Memory B cell (primary cell): ENCODE measurements at places on chromosomes 3 and 15.

DNA sequence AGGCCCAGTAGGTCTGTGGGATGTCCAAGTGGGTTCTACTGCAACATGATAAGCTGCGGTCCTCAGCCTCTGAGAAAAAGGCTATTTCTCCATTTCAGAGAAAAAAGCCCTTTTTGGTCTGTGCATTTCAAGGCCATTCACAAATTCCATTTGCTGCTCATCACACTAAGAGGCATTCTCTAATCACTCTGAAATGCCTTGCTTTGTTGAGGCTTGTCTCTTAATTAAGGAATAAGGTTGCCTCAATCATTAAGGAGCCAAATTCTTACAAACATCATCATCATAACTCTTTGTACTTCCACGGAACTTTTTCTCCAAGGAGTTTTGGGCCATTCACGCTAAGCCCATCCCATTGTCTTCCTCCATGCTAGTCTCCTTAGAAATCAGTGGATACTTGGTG lies 74.4 kb downstream of the BOC start:
- no peak overlapping the region for H3K27ac ChIP-seq
- H3K27me3 ChIP-seq, result no peaks in the 10 kb centered on the region
- H3K36me3 ChIP-seq, result no peaks in the 10 kb centered on the region
- H3K4me1 ChIP-seq, result no peaks in the 10 kb centered on the region

DNA sequence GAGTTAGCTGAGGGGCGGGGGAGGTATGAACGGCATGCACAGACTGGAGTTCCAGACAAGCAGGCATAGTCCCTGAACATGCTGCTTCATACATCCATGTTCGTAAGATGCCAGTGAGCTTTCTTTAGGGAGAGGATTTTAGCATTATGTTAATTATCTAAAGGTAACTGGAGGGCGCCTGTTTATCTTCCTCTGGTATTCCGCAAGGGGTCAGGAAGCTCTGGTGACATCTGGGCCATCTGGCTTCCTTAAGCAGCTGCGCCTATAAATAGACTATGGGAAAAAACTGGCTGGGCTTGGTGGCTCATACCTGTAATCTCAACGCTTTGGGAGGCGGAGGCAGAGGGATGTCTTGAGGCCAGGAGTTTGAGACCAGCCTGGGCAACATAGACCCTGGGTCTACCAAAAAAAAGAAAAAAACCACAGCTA lies 1.5 kb upstream of the FBXO22 start:
- peak overlapping the region; percentile 68 for H3K4me3 ChIP-seq
- peak overlapping the region; percentile 18 for H3K27ac ChIP-seq
- no peak for DNase-seq
- peaks cover 8% of the 10 kb centered on the region for H3K4me1 ChIP-seq

- H3K36me3 ChIP-seq, result peaks cover 15% of the 10 kb centered on the region
- H3K4me3 ChIP-seq, result no peak overlapping the region
- H3K27me3 ChIP-seq, result no peaks in the 10 kb centered on the region
- peaks cover 57% of the 10 kb centered on the region for H3K4me1 ChIP-seq
- peak overlapping the region; percentile 36 for H3K27ac ChIP-seq
Observed at GRCh38 chr3:15309662-15310335, 22.6 kb downstream of the SH3BP5 start.

GRCh38 chr15:43095708-43096347 lies 10.0 kb downstream of the UBR1 start:
- H3K27ac ChIP-seq, result no peak overlapping the region
- no peak overlapping the region for H3K4me3 ChIP-seq
- peaks cover 21% of the 10 kb centered on the region for H3K36me3 ChIP-seq
- peaks cover 26% of the 10 kb centered on the region for H3K4me1 ChIP-seq
- no peaks in the 10 kb centered on the region for H3K27me3 ChIP-seq

DNA sequence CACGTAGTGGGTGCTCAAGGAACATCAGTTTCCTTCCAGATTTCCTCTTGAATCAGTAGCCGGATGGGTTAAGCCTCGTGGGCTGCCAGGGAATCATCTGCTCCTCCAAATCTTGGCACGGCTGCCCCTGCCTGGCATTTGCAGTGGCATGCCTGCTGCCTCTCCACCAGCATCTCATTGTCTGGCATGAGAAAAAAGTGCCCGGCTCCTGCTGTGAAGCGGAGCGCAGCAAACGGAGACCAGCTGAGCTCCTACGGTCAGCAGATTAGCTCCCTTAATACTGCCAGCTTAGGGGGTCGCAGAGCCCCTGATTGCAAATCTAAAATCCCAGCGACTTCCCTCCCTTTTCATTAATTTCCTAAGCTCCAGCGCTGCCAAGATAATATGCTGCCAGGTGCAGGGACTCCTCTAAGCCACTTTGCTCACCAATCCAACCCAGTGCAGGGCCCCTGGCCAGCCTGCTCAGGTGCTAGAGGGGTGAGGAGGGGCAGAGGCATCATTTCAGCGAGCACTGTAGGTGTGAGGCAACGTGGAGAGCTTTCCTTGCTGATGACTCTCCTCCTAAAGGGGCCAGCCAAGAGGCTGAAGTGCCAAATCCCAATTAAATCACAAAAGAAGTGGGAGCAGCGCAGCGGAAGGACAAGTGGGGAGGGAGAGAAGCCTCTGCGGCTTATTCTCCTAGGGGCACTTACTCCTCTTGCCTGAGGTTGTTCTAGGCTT lies 49.6 kb upstream of the ST8SIA2 start:
- H3K27me3 ChIP-seq, result peaks cover 5% of the 10 kb centered on the region
- no peaks in the 10 kb centered on the region for H3K4me1 ChIP-seq
- no peak overlapping the region for H3K27ac ChIP-seq
- no peaks in the 10 kb centered on the region for H3K36me3 ChIP-seq
- H3K4me3 ChIP-seq, result no peak overlapping the region
- no peak for DNase-seq

- DNase-seq, result no peak
- H3K4me3 ChIP-seq, result no peak overlapping the region
- H3K4me1 ChIP-seq, result no peaks in the 10 kb centered on the region
- peaks cover 8% of the 10 kb centered on the region for H3K27me3 ChIP-seq
- H3K36me3 ChIP-seq, result no peaks in the 10 kb centered on the region
Observed at GRCh38 chr15:62280625-62281024, 115.5 kb upstream of the C2CD4B start.

DNA sequence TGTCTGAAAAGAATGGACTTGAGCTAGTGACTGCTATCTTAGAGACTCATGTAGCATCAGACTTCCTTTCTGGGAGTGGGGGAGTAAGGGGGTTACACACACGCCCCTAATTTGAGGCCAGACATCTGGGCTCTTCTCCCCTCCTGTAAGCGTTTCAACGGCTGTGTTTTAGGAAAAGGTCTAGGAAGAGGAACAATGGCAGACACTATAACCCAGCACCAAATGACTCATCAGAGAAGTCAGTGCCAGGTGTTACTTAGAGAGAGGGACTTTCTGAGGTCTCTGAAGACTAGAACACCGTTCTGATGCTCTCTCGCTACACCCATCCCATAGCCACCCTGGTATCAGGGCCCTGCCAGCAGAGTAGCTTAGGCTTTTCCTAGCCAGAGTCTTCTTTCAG lies 65.5 kb downstream of the SSUH2 start:
- no peak overlapping the region for H3K4me3 ChIP-seq
- DNase-seq, result no peak
- H3K36me3 ChIP-seq, result no peaks in the 10 kb centered on the region

DNA sequence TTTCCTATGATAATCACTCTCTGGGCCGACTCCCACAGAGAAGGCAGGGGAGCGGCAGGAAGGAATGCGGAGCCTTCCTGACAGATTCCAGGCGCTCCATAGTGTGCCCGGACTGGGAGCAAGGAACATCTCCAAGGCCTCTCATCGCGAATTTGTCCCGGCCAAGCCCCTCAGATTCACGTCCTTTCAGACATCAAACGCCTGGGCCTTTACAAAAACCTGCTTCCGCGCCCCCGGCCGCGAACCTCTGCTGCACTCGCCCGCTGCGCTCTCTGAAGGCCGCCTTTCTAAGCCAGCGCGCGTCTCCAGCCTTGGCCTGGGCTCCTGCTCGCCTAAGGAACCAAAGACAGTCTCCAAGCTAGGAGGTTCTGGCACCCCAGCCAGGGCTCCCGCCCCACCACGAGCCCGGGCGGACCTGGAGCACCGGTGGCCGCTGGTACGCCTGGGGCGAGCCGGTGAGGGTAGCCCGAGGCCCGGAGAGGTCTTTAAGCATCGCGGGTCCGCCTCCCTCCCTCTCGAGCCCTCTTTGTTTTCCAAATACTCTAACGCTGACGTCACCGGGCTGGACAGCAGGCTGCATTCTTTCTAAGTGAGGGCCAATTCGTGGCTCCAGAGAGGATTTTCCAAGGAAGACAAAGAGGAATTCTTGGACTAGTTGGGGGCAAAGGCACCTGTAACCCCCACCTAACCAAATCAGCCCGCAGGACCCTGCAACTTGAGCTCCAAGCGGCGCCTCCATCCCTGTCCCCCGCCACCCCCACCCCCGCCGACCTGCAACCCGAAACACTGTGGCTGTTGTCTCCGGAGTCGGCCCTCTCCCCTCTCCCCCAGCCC lies 759 bp downstream of the AMOTL2 start:
- peaks cover 31% of the 10 kb centered on the region for H3K27me3 ChIP-seq
- H3K27ac ChIP-seq, result no peak overlapping the region
- peaks cover 9% of the 10 kb centered on the region for H3K4me1 ChIP-seq
- H3K4me3 ChIP-seq, result peak overlapping the region; percentile 15

DNA sequence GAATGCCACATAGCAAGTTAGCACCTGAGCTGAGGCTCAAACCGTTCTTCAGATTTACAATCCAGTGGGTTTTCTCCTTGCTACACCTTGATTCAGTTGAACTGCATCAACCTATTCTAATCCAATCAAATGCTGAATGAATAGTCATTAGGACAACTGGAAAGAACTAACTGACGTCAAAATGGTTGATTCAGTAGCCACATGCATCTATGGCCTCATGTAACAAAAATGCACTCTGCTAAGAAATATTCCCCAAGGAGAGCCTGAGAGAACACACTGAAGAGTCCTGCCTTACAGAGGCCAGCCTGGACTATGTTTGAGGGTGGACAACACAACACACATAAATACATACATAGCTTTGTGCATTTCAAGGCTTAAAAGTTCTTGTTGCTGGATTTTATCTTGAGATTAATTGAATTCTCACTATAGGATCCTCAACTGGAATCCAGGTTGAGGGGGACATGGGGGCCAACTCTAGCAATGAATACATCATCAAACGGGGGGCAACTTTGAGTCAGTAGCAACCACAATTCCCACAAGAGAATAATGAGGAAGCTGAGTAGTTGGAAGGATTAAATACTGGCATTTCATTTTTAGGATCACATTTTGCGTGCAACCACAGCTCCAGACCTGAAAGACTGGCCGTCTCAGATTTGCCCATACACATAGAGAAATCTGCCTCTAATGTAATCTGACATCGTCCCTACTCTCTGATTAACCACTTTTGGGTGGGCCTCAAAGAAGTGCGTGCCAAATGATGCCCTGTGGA lies 280.2 kb upstream of the ICE2 start:
- peaks cover 7% of the 10 kb centered on the region for H3K27me3 ChIP-seq
- H3K27ac ChIP-seq, result no peak overlapping the region
- no peak for DNase-seq
- no peaks in the 10 kb centered on the region for H3K36me3 ChIP-seq
- H3K4me3 ChIP-seq, result no peak overlapping the region

DNA sequence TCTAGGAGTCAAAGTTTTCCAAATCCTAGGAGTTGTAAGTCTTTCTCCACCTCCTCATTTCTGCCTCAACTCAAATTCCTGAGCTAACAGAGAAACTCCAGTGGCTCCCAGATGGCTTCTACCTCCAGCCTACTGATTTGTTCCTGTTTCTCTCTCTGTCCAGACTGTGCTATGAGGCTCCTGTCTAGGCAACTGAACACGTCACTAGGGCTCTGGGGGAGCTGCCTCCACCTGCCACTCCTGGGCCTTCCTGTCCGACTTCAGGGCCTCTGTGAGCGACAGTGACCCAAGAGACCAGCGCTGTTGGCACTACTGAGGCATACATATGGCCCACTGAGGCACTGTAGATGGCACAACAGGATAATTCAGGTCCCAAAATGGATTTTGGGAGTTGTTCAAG lies 71.4 kb downstream of the EXOG start:
- peaks cover 3% of the 10 kb centered on the region for H3K27me3 ChIP-seq
- H3K27ac ChIP-seq, result no peak overlapping the region
- H3K4me1 ChIP-seq, result no peaks in the 10 kb centered on the region
- H3K4me3 ChIP-seq, result no peak overlapping the region

DNA sequence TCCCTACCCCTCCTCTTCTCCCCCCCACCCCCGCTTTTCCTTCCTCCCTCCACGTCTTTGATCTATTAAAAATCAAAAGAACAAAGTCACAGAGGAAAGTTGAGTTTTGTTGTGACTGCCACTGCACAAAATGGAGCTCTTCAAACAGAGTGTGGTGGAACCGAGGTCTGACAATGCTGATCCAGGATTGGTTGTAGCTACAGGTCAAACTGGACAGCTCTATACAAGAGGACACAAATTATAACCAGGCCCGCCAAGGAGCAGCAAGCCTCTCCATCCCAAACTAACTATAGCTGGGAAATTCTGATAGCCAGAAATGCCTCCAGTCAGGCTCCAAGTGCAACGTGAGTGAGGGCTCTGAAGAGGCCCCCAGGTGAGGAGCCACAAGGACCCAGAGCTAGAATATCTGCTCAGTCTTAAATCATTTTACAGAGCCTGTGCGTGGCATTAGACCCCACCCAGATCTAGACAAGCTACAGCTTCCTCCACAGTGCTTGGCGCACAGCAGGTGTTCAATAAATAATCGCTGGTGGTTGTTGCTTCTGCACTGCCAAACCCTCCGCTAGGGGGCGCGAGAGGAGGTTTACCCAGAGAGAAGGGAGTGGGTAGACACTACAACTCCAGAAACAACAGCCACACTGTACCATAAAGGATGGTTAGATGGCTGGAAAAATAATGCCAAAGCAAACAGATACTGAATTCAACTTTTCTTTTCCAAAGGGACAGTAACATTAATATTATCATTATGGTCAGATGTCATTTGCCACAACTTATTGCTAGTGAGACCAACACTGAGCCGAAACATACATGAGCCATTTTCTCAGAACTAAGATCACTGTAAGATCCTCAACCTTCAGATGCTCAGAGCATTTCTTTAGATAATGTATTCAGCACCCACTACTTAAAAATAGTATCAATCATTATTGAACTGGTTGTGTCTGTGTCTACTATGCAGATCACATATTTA lies 44.6 kb downstream of the ZIC4 start:
- H3K4me3 ChIP-seq, result no peak overlapping the region
- no peak for DNase-seq
- no peak overlapping the region for H3K27ac ChIP-seq
- H3K36me3 ChIP-seq, result no peaks in the 10 kb centered on the region
- H3K4me1 ChIP-seq, result no peaks in the 10 kb centered on the region

DNA sequence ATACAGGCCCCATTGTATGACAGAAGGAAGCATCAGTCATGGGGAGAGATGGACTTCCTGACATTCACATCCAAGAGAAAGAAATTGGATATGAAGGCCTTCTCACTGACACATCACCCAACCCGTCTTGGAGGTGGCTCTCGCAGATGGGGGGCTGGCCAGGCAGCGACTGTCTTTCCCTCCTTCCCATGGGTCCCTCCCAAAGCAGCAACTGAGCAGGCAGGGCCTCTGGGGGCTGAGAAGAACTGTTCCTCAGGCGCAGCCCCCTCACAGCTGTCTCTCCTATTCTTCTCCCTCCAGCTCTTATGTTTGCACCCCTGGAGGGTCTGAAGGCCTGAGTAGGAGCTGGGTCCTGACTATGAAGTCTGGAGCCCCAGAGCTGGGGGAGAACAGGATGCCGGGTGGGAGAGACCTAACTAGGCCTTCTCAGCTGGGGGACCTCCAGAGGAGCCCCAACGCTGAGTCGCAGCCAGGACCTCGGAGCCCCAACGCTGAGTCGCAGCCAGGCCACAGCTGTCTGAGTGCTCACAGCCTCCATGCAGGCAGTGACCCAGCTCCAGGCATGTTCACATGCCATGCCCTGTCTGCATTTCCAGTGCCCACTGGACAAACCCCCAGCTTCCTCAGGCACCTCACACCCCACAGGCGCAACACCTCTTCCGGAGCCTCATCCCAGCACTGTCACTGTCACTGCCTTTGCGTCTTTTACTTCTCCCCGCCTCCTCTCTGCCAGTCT lies 29.6 kb downstream of the UMPS start:
- no peak overlapping the region for H3K4me3 ChIP-seq
- no peak for DNase-seq
- peaks cover 9% of the 10 kb centered on the region for H3K27me3 ChIP-seq
- peaks cover 3% of the 10 kb centered on the region for H3K4me1 ChIP-seq
